ENCODE measurements at places on chromosomes 1 and 21. TPM values are rescaled to one million over a fixed set of nuclear protein-coding genes. Genes with fewer than 3 reads are reported as not detected.

- peaks cover 5% of the 10 kb centered on the region for H3K4me1 ChIP-seq
- peak; percentile 56 for DNase-seq
- no peaks in the 10 kb centered on the region for H3K36me3 ChIP-seq
- peak within 1 kb of the TSS; percentile 72 for H3K4me3 ChIP-seq
These were observed at the start of gene KCNC4 for GRCh38 chr1:110209715-110210603. KCNC4 (plus strand) TSS chr1:110210314; CDS start chr1:110211500, 1,186 bp downstream.

- no peak overlapping the region for H3K4me3 ChIP-seq
- DNase-seq = no peak
- no peaks in the 10 kb centered on the region for H3K4me1 ChIP-seq
- no peaks in the 10 kb centered on the region for H3K36me3 ChIP-seq
These were observed 88.2 kb downstream of the GABPA start for GRCh38 chr21:25822981-25823380.

- no peak overlapping the region for H3K4me3 ChIP-seq
- H3K27ac ChIP-seq = no peak overlapping the region
- no peaks in the 10 kb centered on the region for H3K36me3 ChIP-seq
- peaks cover 11% of the 10 kb centered on the region for H3K4me1 ChIP-seq
- DNase-seq = no peak
These were observed 13.7 kb downstream of the TLR5 start for GRCh38 chr1:223129229-223129901.

DNA sequence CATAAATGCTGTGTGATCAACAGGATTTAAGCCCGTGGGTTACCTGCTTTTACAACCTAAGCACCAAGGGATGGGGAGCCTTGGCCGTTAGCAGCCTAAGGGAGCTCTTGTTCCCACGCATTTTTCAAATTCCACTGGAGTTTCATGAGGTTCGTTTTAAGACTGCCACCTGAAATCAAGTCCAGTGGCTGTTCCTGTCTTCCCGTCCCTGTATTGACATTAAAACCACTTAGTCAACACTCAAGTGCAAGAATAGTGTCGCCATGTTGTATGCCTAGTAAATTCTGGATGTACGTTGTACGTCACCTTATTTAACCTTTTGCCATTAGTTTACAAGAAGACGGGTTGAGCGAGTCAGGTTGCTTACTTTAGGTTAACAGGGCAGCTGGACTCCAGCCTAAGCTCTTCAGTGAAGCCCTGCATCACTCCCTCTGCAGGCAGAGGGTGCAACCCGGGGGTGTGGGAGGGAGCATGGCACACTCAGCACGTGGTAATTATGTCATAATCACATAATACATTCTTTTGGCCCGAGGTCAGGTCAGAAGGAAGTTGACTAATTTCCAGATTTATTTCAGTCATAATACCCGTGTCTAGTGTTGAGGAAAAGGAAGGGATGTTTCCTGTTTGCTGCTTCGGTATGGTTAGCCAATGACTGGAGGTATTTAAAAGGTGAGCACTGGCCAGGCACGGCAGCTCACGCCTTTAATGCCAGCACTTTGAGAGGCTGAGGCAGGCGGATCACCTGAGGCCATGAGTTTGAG lies 42.5 kb downstream of the CNST start:
- H3K27me3 ChIP-seq = no peaks in the 10 kb centered on the region
- peaks cover 39% of the 10 kb centered on the region for H3K4me1 ChIP-seq
- H3K36me3 ChIP-seq = peaks cover 7% of the 10 kb centered on the region
- peak overlapping the region; percentile 66 for H3K4me3 ChIP-seq

The ERG gene
- total RNA-seq = not detected

DNA sequence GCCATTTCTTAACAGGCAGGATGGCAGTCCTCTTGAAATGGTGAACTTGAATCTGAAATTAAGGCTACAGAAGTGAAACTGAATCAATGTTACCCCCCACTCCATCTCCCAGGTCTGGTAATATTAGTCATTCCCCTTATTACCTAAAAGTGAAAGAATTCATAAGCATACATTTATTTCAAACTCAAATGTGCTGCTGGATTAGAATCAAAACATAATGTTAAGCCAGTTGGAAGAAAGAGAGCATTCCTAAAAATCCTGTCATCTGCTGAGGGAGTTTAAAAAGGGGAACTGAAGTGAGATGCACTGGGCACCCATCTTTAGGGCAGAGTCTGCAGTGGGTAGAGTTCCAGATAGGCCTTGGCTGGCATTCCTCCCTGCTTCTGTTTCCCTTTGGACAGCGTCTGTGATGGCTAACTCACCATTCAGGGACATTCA lies 17.4 kb downstream of the KIAA0319L start:
- H3K36me3 ChIP-seq = peaks cover 44% of the 10 kb centered on the region
- no peak overlapping the region for H3K4me3 ChIP-seq
- no peak for DNase-seq
- peaks cover 21% of the 10 kb centered on the region for H3K4me1 ChIP-seq
- H3K27me3 ChIP-seq = no peaks in the 10 kb centered on the region

DNA sequence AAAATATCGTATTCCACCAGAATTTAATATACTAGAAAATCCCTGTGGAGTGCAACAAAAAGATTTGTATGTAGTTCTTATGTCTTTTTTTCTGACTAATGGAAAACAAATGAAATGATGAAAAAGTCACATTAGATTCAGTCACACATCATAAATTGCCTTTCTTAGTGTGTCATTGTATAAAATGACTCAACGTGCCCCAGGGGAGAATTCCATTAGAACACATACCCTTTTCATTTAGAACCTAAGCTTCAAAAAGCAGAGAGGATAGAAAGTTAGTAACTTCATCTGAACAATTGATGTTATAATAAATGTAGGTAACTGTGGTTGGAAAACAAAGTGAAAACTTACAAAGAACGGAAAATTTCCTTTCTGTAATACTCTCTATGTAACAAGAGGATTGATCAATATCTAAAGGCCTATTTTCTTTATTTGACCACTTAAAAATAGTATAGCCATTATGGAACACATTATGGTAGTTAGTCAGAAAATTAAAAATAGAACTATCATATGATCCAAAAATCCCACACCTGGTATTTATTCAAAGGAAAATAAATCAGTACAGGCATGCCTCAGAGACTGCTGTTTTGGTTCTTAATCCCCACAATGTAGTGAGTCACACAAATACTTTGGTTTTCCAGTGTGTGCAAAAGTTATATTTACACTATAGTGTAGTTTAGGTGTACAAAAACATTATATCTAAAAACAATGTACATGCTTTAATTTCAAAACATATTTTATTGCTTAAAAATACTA lies 1016.1 kb downstream of the KCNT2 start:
- H3K27ac ChIP-seq = peak overlapping the region; percentile 95
- H3K4me3 ChIP-seq = peak overlapping the region; percentile 54
- H3K4me1 ChIP-seq = peaks cover 13% of the 10 kb centered on the region

The OLFML3 gene
- total RNA-seq = 0.30 TPM
